Kidney glomerular epithelial cell (primary cell): ENCODE measurements at places on chromosomes 3 and 15.
A peak's percentile ranks its signal among the peaks of the same experiment; 100 is the strongest.

- no peak for DNase-seq
Measured at GRCh38 chr3:155963570-155963969, 93.1 kb downstream of the GMPS start.

DNA sequence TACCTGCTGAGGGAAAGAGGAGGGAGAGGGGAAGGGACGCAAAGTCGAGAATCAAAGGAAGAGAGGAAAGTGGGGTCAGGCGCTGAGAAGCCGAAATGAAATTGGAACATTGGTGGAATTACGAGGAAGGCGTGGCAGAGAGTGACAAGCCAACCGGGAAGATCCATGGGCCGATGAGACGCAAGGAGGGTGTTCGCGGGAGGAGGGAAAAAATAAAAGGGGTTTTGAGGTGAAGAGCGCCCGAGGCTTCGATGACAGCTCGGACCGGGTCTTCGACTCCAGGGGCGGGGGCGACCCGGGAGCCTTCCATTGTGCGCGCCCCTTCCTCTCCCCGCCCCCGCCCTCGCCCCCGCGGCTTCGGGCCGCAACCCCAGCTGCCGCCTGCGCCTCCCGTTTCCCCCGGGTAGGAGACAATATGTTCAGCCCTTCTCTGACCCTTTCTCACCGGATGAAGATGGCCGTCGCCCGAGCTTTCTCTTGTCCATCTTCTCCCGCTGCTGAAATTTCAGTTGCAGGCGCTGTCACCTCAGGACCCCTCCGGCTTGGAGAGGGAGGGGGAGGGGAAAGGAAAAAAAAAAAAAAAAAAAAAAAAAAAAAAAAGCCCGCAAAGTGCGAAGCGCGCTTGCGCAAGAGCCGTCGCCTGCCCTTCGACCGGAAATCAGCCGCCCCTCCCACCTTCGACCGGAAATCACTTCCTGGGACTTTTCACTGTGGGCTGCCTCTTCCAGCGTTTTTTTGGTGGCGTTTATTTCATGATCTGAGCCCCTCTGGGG lies at the start of gene SENP7:
Gene SENP7, minus strand, starts transcription at position 567 of the 773 bp plus-strand sequence. Its CDS starts 82 bp downstream, at position 485.
- peak; percentile 78 for DNase-seq

DNA sequence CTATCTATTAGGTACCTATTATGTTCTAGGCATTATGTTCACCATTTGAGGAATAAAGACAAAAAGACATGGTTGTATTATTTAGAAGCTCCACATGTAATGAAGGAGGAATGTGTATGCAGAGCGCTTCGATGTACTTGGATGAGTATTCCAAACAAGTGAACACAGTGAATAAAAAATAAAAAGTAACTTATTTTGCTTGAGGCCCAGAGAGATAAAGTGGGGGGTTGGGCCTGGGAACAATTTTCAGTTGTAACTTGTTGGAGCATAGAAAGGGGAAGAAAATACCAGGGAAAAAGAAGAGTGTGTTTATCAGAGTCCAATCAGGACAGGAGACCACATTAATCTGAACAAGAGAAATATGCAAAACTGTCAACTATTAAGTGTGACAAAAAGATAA lies 445.7 kb upstream of the BCHE start:
- no peak for DNase-seq

DNA sequence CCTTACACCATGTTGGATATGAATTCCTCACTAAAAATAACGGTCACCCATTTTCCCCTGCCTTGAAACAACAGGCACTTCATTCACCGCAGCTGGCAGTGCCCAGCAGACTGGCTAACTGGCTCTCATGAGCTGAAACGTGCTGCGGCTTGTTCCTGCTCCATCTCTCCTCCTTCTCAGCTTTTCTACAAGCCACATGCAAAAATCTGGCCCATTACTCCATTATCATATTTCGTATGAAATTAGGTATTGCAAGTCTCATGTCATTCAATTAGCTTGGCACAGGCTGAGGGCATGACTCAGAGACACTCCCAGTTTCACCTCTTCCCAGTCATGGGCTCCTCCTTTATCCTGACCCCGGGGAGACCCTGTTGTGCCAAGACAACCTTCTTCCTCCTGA lies 60.0 kb downstream of the MAGEF1 start:
- no peak for DNase-seq

- DNase-seq = no peak
Measured at GRCh38 chr15:63539521-63539920, 35.1 kb downstream of the USP3 start.

DNA sequence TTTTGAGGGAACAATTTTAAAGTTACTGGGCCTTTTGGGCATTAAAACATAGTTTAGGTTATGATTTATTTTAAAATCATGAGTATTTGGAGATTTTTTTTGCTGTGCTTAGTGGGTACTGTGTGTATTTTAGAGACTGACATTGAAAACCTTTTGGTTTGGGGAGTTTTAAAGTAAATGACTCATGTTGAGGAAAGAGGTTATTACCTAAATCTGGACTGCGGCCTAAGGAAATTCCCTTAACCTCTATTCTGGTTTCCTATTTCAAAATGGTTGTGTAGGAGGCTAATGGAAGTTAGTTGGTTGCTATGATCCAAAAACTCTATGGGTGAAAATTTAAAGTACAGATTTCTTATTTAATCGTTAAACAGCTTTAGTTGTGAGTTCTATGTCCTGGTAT lies 57.3 kb upstream of the DPH6 start:
- no peak for DNase-seq

DNA sequence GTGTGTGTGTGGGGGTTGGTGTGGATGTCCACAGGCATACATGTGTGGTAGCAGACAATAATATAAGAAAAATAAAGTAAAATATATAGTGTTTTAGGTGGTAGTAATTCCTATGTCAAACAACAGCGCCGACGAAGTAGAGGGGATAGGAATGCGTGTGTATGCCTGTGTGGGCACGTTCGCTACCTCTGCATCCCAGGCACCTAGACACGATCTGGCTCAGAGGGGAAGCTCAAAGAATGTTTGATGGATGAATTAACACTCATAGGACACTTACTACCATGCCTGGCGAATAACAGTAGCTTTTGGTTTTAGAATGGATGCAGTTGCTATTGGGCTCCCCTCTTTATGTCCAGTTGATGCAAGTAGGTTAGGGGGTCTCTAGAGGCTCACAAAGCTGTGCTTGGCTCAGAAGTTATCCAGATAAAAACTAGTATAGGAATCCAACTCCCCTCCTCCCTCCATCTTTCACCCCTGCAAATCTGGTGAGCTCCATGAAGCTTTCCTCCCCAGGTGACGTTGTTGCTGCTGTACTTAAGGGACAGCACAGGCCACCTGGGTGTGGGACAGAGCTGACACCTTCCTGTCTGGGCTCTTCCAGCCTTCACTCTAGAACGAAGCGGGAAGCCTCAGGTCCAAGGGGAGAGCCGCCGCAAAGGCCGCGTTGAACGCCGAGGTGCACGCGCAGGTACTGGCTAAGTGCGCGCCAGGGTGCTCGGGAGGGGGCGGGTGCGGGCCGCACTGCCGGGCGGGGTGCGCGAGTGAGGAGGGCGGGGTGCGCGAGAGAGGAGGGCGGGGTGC lies 192.6 kb upstream of the LYSMD4 start:
- no peak for DNase-seq

DNA sequence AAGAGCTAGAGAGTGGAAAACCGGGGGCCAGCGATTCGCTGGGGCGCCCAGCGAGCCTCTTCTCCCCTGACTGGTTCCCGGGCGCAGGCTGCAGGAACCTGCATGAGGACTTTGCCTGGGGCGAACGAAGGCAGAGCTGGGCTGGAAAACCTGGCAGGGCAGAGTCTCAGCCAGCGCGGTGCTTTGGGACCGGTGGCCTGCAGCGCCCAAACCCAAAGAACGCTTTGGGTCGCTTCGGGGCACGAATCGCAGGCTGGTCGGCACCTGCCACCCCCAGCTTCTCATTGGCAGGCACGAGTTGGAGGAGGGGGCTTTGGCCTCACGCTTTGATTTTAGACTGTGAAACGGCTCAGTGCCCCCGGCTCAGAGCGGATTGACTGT lies 3.0 kb downstream of the ONECUT1 start:
- no peak for DNase-seq

GRCh38 chr3:133278260-133279043 lies 121.4 kb upstream of the BFSP2 start:
- no peak for DNase-seq

DNA sequence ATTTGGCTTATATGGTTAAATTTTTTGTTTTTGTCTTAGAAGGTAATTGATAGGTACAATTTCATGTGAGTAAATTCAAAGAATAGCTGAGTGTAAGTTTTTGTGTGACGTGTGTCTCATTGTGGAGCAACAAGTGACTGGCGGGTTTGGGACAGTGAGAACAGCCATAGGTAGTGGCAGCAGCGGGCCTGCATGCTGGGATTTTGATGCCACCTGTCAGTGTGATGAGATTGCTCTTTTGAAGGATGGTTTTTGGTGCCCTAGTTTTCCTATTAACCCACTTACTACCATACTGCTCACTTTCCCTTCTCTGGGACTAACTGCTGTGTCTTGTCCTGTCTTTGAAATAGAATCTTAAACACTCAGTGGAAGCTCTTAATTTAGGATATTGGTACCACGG lies 522.6 kb downstream of the NAALADL2 start:
- DNase-seq = no peak

- no peak for DNase-seq
Measured at GRCh38 chr15:94004697-94005096, 226.7 kb upstream of the MCTP2 start.

- DNase-seq = no peak
Measured at GRCh38 chr3:162171970-162172369, 675.4 kb downstream of the OTOL1 start.

DNA sequence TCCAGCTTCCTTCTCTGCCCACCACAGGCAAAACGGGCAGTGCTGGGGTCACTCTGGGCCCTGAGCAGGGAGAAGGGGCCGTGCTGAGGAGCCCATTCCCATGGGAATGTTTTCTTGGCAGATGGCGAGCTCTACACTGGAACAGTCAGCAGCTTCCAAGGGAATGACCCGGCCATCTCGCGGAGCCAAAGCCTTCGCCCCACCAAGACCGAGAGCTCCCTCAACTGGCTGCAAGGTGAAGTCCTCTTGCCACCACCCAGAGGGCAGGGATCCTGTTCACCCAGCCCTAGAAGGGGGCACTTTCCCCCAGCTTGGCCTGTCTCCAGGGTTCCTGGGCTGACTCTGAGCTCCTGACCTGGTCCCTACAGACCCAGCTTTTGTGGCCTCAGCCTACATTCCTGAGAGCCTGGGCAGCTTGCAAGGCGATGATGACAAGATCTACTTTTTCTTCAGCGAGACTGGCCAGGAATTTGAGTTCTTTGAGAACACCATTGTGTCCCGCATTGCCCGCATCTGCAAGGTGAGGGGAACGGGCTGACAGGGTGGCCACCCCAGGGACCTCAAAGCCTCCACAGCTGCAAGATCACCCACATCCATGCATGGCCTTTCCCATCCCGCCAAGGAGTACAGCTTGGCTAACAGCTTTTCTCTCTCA lies 12.4 kb downstream of the CIB1 start:
- DNase-seq = peak; percentile 9

DNA sequence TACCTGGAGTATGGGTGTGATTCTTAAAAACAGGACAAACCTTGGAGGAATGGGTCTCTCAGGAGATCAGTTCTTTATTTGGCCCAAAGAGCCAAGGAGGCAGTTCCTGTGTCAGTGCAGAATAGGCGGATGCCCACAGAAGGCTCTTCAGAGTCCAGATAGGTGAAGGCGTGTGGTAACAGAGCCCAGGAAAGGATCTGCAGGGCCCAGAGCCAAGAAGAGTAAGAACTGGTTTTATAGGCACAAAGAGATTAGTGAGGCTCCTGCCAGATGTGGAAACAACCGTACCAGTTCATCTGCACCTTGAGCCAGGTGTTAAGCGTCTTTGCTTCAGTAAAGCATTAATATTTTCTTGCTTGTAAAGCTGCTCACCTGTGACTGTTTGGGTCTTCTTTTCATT lies 140.1 kb upstream of the BFSP2 start:
- DNase-seq = no peak

- no peak for DNase-seq
Measured at GRCh38 chr15:86571873-86572272, 492.2 kb downstream of the AGBL1 start.

DNA sequence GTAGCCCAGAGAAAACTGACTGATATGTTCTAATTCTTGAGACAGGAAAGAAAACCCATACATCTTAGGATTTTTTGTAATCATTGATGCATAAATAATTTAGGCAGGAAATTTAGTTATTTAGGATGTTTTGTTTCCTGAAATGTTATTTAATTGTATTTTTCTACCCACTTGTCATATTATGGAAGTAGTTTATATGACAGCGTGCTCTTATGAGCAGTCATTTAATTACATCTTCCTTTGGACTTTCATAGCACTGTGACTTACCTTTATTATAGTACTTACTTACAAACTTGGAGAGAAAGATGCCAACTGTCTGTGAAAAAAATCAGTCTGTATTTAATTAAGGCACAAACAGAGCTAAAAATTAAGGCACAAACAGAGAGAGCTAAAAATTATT lies 65.0 kb downstream of the AKAP13 start:
- no peak for DNase-seq

GRCh38 chr15:28021281-28022039 lies 77.7 kb downstream of the OCA2 start:
- DNase-seq = peak; percentile 98

- no peak for DNase-seq
Measured at GRCh38 chr3:134144694-134145093, 106.0 kb downstream of the RYK start.

- peak; percentile 39 for DNase-seq
Measured at GRCh38 chr3:67947808-67948508, 293.5 kb upstream of the SUCLG2 start.

GRCh38 chr15:87211547-87211946 lies 1045.0 kb downstream of the NTRK3 start:
- DNase-seq = no peak

DNA sequence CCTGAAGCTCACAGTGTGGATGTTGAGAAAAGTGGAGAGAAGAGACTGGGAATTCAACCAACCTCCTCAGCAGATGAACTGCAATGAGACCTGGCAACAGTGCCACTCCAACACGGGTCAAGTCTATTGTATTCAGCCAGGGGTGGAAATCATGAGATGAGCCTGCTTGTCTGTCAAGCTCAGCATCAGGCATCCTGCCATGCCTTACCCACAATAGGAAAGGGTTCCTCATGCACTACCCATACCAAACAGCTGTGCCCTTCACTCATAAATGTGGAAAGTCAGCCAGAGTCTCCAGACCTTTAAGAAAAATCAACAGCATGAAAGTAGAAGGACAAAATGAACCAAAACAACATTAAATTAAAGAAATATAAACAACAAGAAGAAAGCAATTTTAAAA lies 542.1 kb downstream of the EPHB1 start:
- DNase-seq = no peak

DNA sequence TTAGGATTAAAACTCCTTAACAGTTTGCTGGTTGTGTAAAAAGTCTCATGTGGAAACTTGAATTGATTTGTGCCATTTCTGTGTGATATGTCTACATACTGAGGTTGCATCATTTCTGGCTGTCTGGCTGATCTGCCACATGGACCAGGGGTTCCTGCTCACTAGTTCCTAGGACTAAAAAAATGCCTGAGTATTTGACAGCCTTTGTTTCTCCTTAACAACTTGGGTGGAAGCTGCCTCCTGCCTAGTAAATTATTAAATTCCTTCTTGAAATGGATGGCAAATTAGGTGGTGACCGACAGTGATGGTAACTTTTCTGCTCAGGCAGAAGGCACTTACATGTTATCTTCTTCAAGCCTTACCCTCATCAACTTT lies 226.9 kb upstream of the MRPL3 start:
- DNase-seq = no peak
